HCEC 1CT (cell line): ENCODE measurements at places on chromosomes 5 and 9.

- DNase-seq, result no peak
Measured at GRCh38 chr5:97042996-97043395, 99.4 kb downstream of the LIX1 start.

GRCh38 chr9:117714282-117714681, 10.1 kb downstream of the TLR4 start:
- no peak for DNase-seq

- peak; percentile 46 for DNase-seq
Measured at GRCh38 chr5:56054666-56055065, 59.9 kb upstream of the IL6ST start.

- no peak for DNase-seq
Measured at GRCh38 chr5:156802501-156802900, 47.6 kb upstream of the PPP1R2B start.

GRCh38 chr9:27065288-27065687, 43.7 kb upstream of the TEK start:
- no peak for DNase-seq

GRCh38 chr5:168086104-168086610, 205.3 kb upstream of the WWC1 start:
- DNase-seq, result no peak

DNA sequence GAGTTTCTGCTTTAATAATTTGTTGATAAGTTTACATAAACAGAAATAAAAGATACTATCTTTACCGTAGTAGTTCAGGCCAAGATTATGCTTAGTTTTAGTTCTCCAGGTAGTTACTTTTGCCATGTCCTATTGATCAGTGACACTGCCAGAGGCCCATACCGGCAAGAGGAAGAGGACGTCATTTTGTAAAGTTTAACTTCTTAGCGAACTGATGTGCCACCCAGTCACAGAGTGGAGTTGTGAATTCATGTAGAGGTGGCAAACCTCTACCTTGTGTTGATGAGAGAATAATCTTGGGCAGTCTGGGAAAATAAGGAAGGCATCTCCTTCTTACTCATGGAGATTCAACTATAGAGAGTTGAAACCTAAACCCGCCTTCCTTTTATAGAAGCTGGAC, 21.8 kb downstream of the RGMB start:
- DNase-seq, result no peak
